Pancreas (tissue), 10 donors: ENCODE measurements at places on chromosomes 4 and X.

GRCh38 chr4:7515390-7515902 is 80.7 kb upstream of the PSAPL1 start:
- no peak for DNase-seq

GRCh38 chr4:153296040-153296823 is 48.3 kb upstream of the MND1 start:
- no peak for DNase-seq

GRCh38 chrX:68669871-68670270 is 22.4 kb downstream of the STARD8 start:
- no peak for DNase-seq

DNA sequence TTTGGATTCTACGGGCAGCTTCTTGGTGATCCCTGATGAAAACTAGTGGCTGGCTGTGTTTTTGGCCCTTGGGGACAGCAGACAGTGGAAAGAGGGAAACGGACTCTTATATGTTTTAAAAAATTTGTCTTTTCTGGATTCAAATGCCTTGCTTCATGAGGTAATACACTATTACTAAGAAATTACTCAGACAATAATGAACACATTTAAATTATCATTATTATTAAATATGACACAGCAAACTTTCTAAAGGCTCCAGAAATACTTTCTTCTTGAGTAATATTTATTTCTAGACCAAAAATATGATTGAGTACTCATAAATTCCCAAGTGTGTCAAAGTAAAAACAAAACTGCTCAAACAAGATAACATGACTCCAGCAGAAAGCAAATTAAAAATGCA is 520.7 kb upstream of the AADAT start:
- DNase-seq = no peak

DNA sequence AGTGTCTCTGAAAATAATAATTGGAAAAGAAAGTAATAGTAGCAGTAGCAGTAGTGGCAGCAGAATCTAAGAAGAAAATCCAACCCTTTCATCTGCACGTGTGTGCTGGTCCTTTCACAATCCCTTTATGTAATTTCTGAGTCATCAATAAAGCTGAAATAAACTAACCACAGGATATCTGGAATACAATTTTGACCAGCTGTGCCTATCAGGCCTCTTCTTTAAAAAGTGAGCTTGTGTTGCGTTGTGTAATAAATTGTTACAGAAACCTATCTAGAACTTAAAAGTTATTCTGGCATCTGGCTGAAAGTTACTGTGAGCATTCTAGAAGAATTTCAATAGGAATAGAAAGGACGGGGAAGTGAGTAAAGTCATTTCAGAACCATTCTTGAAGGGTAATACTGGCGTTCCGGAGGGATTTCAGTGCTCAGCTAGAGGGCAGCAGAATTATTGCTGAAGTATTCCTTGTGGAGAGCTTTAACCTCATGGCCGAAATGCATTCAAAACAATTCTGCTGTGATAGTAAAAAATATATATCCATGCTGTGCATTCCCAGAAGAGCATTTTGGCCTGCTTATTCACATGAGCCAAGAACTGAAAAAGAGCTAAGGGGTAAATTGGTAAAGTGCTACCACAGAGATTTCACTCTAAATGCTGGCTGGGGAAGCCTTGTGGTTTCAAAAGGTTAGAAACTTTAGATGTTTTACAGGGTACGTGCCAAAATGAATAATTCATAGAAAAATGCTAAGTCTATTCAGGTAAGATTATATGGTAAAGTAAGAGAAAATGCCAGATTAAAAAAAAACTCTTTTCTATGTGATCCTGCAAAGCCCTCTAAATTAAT is 260.6 kb downstream of the NKX6-1 start:
- DNase-seq = no peak

- DNase-seq = no peak
Measured at GRCh38 chr4:145865274-145865941, 73.2 kb downstream of the ZNF827 start.

DNA sequence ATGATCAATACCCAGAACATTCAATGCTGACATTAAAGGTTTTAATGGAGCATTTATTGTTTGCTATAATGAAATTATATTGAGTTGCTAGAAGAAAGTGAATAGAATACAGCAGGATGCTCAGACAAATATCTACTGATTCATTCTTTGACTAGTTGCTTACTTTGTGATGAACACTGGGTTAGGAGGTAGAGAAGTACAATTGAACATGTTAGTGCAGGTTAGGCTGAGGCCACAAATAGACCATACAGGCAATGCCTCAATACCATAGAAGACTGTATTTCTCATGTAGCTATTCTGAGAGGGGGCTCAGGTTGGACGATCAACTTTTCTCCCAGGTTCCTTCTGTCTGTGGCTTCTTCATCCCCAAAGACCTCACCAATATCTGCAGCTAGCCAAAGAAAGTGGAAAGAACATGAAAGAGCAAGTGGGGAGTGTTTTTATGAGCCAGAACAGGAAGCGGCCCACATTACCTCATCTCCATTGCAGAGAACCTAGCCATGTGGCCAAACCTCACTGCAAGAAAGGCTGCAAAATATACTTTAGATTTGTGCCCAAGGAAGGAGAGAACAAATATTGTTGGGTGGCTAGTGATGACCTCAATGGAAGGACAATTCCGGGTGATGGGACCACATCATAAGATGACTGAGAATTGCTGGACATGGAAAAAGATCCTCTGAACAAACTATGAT is 180.3 kb upstream of the GATB start:
- DNase-seq = no peak

DNA sequence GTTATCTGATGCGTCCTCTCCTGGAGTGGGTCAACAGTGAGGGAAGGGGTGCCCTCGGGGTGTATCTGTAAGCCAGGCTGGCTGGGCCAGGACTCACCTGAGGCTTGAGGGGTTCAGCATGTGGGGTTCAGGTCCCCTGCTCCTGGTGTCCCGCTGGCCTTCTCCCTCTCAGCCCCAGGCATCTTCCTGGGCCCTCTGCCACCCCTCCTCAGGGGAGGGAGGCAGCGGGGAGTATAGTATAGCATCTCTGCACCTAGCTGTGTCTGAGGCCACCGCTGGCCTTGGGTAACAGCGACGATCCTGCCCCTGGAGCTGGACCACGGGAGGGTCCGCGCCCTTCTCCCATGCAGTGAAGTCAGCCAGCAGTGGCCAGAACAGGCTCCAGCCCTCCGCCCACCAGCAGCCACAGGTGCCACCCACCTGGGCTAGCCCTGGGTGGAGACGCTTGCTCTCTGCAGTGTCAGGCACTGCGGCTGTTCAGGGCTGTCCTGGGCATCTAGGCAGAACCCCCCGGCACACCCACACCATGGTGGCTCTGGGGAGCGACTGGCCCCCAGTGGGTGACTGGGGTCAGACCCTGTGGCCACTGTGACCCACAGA is 110.7 kb upstream of the NKX1-1 start:
- DNase-seq = peak; percentile 43

DNA sequence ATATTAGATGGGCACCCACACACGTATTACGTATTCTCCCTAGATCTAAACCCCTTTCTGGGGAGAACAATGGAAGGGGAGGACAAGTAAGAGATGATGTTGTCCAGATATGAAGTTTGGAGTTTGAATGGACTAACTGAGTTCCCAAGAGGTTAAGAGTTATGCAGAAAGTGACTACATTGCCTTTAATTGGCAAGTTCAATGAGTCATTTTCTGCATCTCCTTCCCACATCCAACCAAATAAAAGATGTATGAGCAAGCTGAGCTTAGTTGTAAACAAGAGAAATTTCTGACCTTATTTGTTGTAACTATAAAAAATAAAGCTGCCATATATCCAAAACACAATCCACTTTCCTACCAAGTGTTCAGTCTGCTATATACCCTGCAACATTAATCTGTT is 50.5 kb downstream of the TIGD2 start:
- no peak for DNase-seq

DNA sequence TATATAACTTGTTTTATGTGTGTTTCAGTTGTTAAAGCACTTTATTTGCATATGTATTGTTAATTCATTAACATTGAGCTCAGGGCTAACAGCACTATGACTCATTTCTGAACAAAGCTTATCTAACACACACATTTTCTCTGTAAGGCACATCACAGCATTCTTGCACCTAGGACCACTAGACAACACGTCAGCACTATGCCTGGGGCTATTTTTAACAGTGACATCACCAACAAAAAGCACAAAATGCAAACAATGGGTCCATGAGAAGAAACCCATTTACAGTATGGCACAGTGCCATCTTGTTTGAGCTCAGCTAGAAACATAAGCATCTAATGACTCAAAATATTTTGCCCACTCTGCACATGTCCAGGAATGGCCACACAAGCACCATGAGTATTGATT is 124.4 kb downstream of the RELL1 start:
- no peak for DNase-seq

GRCh38 chr4:186445040-186445439 is 110.3 kb downstream of the MTNR1A start:
- no peak for DNase-seq

DNA sequence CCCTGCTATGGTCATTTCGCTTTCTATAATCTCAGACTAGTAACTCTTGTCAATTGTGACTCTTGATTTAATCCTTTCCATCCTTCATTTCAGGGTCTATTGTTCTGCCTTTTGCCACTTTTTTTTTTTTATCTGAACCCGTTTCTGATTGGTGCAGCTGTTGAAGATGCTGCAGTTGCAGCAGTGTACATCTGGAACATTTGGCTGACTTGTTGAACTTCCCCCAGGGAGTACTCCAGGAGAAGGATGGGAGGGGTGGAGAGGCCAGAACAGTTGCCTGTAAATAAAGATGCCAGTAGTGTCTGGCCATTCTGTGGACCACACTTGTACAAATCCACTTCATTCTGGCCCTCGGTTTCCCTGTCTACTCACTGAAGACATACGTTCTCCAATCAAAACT is 1.0 kb upstream of the EDA start:
- DNase-seq = no peak

DNA sequence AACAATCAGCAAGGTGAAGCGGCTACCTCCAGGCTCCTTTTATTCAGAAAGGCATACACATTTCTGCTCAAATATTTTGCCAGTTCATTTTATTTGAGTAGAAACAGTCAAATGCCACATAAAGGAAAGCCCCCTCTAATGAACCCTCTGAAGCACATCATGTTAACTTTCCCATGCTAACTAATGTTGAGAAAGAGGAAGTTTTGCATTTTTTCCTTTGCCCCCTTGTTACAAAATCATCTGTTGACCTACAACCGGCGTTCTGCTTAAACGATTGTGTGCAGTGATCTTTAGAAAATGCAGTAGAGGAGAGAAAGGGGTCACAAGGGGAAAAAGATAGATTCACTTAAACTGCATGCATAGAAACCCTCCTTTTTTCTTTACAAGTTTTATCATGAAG is 25.2 kb upstream of the ATXN3L start:
- no peak for DNase-seq

GRCh38 chr4:182010876-182011275 is 232.3 kb upstream of the TENM3 start:
- DNase-seq = no peak
